NCI-H774 (cell line): ENCODE measurements at places on chromosomes 1 and 21.
A peak's percentile ranks its signal among the peaks of the same experiment; 100 is the strongest.

GRCh38 chr1:181711820-181712219, 228.5 kb downstream of the CACNA1E start:
- no peak for DNase-seq

- no peak for DNase-seq
These were observed 836 bp upstream of the PRCC start for GRCh38 chr1:156766298-156767100.

DNA sequence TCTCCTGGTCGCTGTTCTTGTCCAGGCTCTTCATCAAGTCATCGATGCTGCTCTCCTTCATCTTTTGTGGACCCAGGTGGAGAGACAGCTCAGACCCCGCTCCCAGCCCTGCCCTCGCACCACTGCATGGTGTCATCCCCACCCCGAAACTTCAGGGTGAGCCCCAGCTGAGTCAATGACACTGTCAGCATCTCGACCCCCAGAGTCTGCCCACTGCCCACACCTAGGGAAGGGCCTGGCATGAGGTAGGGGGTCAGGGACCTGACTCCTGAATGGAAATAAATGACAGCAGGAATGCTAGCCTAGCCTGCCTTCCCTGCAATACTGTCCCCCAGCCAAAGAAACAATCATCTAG, 1.6 kb upstream of the S100A6 start:
- no peak for DNase-seq

DNA sequence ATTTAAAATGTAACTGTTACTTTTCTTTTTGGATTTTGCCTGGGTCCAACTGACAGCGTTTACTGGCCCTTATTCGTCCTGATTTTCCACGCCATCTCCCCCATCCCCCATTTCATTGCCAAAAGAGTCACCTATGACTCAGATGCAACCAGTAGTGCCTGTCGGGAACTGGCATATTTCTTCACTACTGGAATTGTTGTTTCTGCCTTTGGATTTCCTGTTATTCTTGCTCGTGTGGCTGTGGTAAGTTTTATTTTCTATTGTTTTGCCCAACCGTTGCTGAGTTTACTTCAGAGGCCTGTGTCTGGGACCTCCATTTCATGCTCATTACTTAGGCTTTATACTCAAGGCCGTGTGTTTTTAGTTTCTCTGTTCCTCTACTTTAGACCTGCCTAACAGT, 9.3 kb downstream of the LEPR start:
- no peak for DNase-seq

DNA sequence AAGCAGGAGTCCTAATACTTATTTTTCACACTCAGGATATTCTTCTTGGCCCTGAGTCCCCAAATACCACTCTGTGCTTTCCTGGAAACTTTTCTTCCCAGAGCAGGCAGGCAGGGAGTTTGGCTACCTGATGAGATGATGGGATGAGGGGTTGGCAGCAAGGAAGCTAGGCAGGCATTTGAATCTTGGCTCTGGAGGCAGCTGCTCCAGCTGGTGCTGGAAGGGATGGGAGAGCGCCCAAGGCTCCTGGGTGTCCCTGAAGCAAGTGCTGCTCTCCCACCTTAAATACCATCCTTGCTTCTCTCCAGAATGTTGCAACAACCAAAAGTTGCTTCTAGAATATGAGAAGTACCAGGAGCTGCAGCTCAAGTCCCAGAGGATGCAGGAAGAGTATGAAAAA, 48.0 kb upstream of the TMEM125 start:
- no peak for DNase-seq

GRCh38 chr1:210260096-210260495, 27.5 kb downstream of the SERTAD4 start:
- no peak for DNase-seq

GRCh38 chr1:153623101-153623500, 4.2 kb downstream of the S100A13 start:
- no peak for DNase-seq

DNA sequence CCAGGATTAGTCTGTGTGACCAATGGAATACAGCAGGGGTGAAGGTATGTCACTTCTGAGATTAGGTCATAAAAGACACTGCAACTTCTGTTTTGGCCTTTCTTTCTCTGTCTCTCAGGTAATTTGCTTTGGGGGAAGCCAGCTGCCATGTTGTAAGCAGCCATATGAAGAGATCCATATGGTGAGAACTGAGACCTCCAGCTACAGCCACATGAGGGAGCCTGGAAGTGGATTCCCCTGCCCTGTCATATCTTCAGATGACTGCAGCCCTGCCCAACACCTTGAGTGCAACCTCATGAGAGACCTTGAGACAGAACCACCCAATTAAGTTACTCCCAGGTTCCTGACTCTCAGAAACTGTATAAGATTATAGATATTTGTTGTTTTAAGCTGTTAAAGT, 70.1 kb upstream of the ESRRG start:
- no peak for DNase-seq

GRCh38 chr1:11728126-11728806, 7.7 kb upstream of the AGTRAP start:
- DNase-seq: no peak

DNA sequence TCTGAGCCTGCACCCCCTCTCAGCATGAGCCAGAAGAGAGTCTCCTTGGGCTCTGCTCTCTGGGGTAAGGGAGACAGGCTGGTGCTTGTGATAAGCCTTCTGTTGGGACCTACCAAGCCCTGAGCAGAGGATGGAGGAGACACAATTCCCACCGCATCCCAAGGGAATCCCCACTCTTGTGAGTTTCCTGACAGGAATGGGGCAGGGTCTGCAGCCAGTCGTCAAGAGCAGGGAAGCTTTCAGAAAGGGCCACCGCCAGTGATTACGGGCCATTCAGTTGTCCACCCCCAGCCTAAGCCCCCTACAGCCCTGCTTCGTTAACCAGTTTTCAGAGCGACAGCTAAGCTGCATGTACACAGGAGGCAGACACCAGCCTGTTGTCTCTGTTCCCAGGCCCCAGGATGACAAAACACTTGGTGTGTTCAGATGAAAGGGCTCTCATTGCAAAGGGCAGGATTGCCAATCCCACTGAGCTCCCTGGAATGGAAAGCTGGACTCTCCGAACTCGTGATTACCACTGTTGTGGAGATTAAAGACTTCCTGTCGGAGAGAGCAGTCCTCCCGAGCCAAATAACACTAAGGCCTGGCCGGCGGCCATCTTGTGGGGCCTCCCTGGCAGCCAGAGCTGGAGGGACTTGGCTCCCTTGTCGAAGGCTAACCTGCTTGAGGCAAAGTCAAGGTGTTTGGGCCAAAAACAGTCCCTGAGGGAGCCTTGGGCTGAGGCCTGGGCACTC, 37.4 kb upstream of the SLC30A1 start:
- DNase-seq: no peak

- DNase-seq: peak; percentile 84
These were observed 996 bp upstream of the MGST3 start for GRCh38 chr1:165629848-165630628.

GRCh38 chr1:159163614-159164228, 7.7 kb upstream of the CADM3 start:
- no peak for DNase-seq

DNA sequence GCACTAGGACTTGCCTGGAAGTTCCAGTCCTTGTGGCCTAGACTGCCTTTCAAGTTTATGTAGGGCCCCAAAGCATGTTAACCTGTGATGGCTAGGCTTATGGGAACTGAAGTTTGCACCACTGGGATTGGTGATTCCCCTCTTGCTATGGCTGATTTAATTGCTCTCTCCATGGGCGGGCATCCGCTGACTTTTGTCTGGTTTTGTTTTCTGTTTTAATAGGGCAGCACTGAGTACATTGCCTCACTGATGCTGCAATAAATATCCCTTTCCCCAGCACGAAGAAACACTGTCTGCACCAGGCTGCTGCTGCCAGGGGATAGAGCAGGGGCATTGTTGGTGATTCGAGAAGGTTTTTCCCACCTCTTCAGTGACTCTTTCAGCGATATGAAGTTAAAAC, 73.3 kb upstream of the PDE4B start:
- DNase-seq: no peak

DNA sequence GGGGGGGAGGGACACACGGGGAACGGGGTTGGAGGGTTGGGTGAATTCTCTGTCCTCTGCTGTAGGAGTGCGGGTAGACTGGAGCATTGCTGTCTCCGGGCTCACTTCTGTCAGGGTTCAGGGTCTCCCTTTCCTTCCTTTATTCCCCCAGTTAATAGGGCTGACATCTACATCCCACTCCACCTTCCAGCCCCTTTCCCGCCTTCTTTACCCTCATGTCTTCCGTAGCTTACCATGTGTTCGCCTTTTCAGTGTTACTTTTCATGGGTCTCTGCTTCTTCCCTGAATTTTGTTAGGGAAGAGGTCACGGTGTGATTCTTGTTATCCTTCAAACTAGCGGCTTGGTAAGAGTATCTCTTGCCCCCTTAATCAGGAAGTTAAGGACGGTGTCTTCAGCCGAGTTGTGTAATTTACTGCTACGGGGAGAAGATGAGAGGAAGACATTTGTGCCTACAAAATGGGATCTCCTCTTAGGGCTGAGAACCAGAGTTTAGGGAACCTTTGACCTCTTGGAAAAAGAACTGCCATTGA, 917 bp downstream of the RAP1A start:
- no peak for DNase-seq

- DNase-seq: no peak
These were observed 38.0 kb downstream of the SAMD13 start for GRCh38 chr1:84339503-84339902.

GRCh38 chr1:172452536-172453152, 8.8 kb upstream of the PIGC start:
- no peak for DNase-seq

- DNase-seq: no peak
These were observed 237.2 kb downstream of the KAZN start for GRCh38 chr1:14835725-14836124.

DNA sequence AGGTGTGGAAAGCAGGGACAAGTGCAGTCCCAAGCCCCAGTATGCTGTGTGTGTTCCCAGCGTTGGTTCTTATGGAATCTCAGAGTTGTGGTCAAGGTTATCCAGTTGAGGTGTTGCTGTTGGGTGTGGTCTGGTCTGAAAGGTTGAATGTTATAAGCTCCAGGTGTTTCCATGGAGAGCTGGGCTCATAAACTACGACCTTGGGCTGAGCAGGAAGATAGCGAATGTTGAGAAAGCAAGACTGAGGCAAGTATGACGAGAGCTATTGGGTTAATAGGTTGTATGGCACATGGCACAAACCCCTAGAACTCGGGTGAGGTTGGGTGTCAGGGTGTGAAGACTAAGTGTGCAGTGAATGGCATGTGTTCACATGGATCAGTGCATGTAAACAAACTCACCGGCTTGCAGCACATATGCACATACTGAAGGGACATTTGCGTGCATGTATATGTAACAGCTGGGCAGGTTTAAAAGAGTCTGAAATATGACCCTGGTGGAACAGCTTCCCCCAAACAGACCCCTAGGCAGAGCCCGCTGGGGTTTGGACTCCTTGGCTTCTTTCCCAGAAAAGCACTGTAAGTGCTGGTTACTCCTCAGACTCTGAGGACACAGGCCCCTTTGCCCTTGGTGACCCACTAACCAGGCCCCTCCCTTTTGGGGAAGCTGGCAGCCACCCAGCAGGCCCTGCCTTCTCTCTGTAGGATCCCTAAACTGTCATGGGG, 117.5 kb downstream of the NAV1 start:
- DNase-seq: no peak

GRCh38 chr1:114181356-114181755, 27.7 kb upstream of the SYT6 start:
- no peak for DNase-seq

DNA sequence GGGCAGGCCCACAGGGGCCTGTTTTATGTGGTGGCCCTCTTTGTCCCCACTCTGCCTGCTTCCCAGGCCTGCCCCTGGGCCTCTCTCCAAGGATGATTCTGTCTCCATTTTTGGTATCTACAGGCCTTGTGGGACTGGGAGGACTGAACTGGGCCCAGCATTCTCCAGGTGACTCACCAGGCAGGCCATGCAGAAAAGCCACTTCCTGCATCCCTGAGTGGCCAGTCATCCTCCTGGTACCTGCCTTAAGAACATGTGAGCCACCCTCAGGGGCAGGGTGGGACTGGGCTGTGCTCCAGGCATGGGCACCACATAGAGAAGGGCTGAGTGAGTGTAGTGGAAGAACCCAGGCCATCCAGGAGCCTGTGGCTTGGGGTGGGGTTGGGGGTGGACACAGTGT, 20.0 kb upstream of the BCAR3 start:
- DNase-seq: no peak

DNA sequence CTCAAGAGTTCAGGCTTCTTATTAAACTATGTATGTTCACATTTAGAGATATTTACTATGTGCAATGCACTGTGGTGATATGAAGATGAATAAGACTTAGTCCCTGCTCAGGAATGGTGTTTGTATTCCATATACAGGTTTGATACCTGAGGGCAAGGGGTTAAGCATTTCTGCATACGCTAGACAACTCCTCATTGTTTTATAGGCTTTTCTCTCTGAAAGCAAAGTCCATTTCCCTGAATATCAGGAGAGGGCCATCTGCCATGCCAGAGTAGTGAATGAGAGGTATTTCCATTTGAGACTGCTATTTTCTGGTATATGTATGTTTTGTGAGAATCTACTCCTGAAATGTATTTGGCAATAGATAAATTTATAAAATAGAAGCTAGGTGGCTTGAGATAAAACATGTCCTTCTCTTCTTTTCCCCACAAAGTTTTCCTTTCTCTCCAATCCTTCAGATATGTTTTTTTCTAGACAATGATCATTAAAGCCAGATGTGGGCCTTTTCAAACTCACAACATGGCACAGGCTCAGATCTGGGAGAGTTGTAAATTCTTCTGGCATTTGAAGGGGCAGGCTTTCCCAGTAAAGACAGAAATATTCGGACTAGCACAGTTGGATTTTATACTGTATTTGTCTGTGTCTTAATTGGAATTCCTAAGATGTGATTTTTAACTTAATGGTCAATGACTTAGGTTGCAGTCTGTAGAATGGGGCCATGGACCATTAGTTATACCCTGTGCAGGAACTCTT, 73.3 kb upstream of the WDR26 start:
- no peak for DNase-seq

DNA sequence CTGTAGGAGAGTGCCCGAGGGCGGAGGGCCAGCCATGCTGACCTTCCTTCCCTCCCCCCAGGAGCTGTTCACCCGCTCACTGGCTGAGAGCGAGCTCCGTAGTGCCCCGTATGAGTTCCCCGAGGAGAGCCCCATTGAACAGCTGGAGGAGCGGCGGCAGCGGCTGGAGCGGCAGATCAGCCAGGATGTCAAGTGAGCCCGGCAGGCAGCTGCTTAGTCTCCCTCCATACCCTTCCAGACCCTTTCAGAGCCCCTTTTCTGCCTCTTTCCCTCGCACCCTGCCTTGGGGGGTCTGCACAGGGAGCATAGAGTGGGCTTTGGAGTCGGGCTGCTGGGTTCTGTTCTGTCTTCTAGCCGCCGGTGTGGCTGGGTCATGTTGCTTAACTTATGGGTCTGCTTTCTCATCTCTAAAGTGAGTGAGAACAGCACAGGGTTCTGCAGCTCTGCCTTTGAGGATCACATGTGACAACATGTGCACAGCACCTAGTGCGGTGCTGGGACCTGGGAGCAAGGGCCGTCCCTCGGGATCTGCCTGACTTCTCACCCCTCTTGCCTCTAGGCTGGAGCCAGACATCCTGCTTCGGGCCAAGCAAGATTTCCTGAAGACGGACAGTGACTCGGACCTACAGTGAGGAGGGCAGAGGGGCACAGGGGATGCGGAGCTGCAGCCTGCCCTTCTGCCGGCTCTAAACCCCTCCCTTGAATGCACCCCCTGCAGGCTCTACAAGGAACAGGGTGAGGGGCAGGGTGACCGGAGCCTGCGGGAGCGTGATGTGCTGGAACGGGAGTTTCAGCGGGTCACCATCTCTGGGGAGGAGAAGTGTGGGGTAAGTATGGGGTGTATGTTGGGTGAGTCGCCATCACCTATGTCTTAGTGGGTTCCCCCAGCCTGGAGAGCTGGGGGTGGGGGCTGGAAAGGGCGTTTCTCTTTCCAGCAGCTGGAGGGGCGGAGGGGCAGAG, 6.2 kb downstream of the AMPD2 start:
- DNase-seq: no peak
